Hippocampal formation (tissue), 2 donors: ENCODE measurements at places on chromosomes 7 and 10.
A peak's percentile ranks its signal among the peaks of the same experiment; 100 is the strongest.

- peak; percentile 61 for DNase-seq
These were observed 475.5 kb downstream of the RPS24 start for GRCh38 chr10:78508955-78509748.

DNA sequence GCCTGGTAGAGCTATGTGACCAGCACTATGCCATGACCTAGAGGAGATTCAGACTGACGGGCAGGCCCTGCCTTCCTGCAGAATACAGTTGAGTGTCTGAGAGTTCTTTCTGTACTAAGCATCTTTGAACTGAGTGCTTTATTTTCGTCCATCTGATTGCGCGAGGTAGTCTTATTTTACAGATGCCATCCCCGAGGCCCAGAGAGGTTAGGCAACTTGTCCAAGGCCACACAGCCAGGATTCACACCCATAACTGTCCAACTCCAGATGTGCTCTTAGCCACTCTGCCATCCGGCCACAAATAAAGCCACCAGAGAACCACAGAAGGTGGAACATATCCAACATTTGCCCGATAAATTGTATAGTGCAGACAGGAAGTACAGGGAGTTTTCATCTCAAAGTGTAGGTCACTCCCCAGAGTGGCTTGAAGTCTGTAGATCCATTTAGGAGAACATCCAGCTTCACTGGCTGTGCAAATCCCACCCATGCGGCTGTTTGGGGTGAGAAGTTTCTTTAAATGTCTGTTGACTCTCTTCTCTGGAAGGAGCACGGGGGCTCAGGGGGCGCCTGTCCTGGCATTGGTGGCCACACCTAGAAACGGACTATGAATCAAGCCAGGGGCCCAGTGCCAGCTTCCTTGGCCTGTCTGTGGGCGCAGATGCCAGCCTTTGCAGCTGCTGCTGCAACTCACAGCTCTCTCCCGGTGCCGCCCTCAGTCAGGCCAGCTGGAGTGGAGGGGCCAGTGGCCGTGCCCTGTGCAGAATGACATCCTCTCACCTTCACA lies 11.1 kb downstream of the CHST3 start:
- peak; percentile 85 for DNase-seq

GRCh38 chr7:114889646-114890285 lies 32.1 kb upstream of the MDFIC start:
- DNase-seq = no peak

DNA sequence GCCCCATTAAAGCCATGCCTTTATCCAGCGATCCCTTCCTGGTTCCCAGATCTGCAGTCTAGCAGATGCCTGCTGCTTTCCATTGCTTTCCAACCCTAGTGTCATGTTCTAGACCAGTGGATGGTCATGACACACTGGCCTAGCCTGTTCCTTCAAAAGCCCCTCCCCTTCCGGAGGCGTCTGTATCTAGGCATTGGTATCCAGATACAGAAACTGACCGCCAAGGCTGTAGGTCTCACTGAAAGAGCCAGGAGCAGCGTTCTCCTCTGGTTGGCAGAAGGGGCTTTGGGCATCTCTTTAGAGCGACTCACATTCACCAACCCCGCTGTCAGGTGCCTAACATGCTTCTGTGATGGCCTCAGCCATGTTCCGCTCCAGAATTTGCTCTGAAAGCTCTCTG lies 22.6 kb downstream of the JCAD start:
- no peak for DNase-seq

DNA sequence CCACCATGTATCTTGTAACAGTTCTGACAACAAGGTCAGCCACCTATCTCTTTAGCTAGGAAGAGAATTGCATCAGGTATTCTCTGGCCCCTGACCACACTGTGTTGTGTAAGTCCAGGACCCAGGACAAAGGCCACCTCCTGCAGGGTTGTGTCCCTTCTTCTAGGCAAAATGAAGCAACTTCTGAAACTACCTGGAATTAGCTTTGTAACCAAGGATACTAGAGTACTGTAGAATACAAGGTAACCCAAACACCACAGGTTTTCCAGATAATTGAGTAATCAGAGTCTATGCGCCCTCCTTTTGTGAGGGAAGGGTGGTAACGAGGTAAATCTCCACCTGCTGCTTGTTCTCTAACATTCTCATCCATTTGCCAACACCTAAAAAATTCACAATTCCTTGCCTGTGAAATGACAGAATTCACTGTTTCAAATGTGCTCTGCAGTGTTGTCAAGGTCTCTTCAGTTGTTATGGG lies 51.7 kb downstream of the SGMS1 start:
- DNase-seq = no peak

GRCh38 chr10:20281579-20281978 lies 465.3 kb downstream of the PLXDC2 start:
- DNase-seq = no peak

DNA sequence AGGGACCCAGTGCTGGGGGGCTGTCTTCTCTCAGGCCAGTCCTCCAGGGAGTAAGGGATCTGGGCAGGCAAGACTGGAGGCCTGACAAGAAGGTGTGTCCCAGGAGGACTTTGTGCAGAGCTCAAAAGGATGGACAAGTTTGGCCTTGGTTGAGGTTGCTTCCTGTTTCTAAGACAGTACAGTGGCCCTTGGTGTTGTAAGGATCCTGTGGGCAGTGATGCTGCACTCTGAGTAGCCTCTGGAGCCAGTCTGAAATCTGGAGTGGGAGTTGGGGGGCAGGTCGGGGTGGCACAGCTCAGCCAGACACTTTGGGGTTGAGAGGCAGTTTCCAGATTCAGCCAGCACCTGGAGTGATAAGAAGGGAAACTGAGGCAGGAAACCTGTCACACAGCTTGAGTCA lies 139.2 kb upstream of the ZMIZ1 start:
- no peak for DNase-seq

DNA sequence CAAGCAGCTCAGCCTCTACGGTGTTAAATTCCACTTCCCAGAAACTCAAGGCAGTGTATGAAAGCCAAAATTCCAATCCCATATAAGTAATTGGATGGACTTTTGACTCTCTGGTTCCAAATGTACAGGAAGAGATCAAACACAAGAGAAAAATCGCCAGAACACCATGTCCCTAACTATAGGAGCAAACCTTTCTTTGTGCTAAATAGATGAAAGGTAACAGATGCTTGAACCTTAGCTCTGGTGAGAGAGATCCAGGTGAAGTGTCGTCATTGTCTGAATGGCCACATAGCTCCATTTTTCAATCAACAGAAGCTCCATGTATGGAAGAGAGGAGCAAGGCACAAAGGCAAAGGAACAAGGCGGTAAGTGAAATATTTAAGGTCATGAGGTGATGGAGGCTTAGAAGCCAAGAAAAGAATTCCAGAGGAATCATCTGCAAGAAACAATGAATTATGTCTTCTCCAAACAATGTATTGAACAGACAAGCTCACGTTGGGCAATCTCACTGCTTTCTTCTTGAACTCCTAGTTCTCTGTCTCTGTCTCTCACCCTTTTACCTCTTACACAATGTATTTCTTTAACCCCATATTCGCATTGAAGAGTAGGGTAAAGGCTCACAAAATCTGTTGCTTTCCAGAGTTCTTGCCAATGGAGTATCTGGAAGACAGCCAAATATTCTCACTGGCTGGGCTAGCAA lies 585.1 kb downstream of the GATA3 start:
- DNase-seq = no peak

DNA sequence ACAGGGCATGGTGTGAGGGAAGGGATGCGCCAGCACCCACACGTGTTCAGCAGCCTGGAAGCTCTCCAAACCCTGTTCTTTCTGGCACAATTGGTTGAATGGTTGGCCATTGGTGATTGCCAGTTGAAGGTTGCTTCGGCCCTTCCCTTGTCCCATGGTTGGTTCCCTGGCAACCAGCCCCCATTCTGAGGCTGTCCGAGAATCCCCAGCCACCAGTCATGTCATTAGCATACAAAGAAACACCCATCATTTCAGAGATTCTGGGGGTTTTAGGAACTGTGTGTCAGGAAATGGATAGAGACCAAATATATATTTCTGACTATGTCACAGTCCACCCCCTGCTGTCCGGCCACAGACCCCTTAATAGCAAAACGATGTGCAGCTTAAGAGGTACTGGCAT lies 21.8 kb downstream of the FKBP6 start:
- DNase-seq = no peak

DNA sequence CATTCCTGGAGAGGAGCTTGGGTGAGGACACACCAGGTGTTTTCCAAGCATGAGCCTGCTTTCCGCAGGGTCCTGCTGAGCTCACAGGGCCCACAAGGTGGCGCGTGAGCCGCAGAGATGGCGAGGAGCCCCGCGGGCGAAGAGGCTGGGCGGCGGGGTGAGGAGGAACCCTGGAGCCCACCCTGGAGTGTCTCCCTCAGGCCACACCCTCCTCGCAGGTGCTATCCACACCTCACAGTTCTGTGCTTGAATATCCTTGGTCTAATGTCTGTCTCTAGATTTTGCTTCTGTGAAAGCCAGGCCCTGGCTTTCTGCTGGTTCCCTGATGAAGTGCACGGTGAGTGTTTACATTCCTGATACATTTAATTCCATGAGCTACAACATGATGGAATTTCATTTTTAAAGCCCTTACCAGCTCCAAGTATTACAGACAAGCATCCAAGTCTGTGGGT lies 433.6 kb downstream of the ACTR3B start:
- DNase-seq = peak; percentile 13

DNA sequence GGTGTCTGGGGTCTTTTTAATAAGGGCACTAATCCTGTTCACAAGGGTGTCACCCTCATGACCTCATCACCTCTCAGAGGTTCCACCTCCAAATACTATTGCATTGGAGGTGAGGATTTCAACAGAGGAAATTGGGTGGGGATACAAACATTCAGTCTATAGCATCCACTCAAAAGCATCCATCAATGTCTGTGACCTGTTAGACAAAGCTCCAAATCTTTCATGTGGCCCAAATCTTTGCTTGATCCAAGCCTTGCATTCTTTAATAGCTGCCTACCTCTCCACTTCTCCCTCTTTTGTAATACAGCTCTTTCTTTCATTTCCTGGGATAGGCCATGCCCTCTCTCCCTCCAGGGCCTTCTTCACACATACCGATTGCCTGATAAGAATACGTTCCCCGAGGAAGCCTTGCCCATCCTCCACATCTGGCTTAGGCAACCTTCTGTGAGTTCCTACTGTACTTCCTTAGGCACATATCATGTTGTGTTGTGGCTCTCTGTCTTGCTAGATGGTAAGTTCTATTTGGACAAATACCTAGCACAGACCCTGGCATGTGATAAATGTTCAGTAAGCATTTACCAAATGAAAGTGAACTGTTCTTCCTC lies 66.1 kb downstream of the CREM start:
- no peak for DNase-seq

- DNase-seq = no peak
These were observed 197.0 kb downstream of the TNS3 start for GRCh38 chr7:47384755-47385535.

- DNase-seq = no peak
These were observed 83.1 kb downstream of the GRK5 start for GRCh38 chr10:119290301-119291048.

GRCh38 chr10:6019796-6020195 lies 42.4 kb downstream of the IL2RA start:
- no peak for DNase-seq

DNA sequence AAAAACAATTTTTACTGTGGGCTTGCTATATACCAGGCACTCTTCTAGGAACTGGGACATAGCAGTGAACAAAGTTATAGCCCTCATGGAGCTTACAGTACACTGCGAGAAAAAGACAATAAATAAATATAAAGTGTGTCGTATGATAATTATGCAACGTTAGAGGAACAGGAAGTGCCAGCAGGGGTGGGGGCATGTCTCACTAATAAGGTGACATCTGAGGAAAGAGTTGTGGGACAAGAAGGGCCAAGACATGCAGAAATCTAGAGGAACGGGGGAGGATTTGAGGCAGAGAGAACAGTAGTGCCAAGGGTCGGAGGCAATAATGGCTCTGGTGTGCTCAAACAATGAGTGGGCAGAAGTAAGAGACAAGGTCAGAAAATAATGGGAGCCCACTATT lies 52.8 kb downstream of the LMBR1 start:
- no peak for DNase-seq

- DNase-seq = no peak
These were observed 30.8 kb upstream of the AGR3 start for GRCh38 chr7:16912540-16912939.

GRCh38 chr10:122347170-122347841 lies 27.2 kb upstream of the PLEKHA1 start:
- no peak for DNase-seq

GRCh38 chr7:117682681-117683385 lies 190.4 kb downstream of the CTTNBP2 start:
- no peak for DNase-seq

GRCh38 chr7:83648464-83649241 lies at the start of gene SEMA3E:
Gene SEMA3E, minus strand, starts transcription at chr7:83649139.
- no peak for DNase-seq

- no peak for DNase-seq
These were observed 234.3 kb downstream of the CACNA2D1 start for GRCh38 chr7:82209179-82209747.

DNA sequence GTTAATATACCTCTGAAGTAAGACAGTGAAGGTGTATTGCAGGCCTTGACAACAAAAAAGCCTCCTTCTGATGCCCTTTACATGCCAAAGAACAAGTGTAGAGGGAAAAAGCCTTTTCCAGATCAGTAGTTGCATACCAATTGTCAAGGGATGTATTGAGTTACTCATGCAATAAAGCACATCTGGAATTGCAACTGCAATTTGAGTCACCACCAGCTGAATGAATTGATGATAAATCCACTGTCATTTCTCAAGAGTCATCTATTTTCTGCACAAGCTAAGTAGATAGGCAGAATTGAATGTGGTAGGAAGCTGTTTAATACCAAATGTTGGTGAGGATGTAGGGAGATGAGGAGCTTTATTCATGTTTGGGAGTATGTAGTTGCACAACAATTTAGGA lies 325.9 kb upstream of the SMIM30 start:
- DNase-seq = no peak

GRCh38 chr7:88492153-88492552 lies 185.5 kb upstream of the STEAP4 start:
- no peak for DNase-seq

GRCh38 chr10:128116851-128117615 lies 9.2 kb downstream of the MKI67 start:
- DNase-seq = no peak

DNA sequence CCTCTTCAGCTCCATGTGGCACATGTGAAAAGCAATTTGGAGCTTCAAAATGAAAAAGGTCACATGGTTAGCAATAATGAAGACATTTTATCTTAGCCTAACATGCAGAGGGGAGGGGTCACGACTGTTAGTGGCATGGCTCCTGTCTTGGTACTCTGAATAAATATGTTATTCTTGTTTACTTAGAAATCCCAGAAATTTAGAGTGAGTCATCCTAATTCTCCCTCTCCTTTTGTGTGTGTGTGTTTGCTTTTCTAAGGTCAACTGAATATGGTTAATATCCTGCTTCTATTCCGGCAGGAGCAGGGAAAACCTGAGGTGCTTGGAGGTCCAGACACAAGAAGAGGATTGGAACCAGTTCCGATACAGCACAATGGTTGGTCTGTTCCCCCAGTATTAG lies 17.6 kb downstream of the BCCIP start:
- no peak for DNase-seq

DNA sequence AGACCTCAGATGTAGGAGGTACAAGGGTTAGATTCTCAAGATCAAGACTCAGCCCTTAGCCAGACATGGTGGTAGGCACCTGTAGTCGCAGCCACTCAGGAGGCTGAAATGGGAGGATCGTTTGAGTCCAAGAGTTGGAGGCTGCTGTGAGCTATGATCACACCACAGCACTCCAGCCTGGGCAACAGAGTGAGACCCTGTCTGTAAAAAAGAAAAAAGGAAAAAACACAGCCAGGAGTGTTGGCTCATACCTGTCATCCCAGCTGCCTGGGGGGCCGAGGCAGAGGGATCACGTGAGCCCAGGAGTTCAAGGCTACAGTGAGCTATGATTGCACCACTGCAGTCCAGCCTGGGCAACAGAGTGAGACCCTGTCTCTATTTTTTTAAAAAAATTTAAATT lies 69.3 kb downstream of the GTF2IRD1 start:
- no peak for DNase-seq
